ENCODE measurements at places on chromosomes 4 and X. TPM values are rescaled to one million over a fixed set of nuclear protein-coding genes. Genes with fewer than 3 reads are reported as not detected.

EFHC2 gene
- total RNA-seq: 0.95 TPM

ATP5ME gene
- 122 TPM for total RNA-seq

KLKB1 gene
- total RNA-seq: 2.9 TPM

RRAGB gene
- 16.5 TPM for total RNA-seq

DNA sequence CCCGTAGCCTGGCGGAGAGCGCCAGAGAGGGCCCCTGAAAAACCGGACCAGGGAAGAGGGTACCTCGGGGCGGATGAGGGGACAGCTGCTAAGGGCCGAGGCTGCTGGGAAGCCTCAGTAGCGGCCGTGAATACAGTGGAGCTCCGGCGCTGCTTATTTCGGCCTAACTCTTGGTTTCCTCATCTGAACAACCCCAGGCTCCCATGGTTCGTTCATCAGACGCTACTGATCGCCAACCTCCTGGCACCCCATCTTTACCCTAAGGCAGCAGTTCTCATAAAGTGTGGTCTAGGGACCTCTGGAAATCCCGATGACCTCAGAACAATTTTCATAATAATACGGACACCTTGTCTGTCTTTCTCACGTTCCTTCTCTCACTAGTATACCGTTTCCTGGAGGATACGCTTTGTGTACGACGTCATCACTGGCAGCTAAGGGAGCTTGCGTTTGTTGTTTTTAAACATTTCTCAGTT is 645 bp upstream of the RAB28 start:
- no peak for DNase-seq
- peak overlapping the region; percentile 87 for H3K4me3 ChIP-seq
- H3K27me3 ChIP-seq: peaks cover 11% of the 10 kb centered on the region
- peak overlapping the region; percentile 97 for H3K27ac ChIP-seq

GRCh38 chr4:63583007-63583406 is 826.2 kb downstream of the TECRL start:
- H3K4me3 ChIP-seq: no peak overlapping the region
- H3K36me3 ChIP-seq: no peaks in the 10 kb centered on the region
- no peaks in the 10 kb centered on the region for H3K4me1 ChIP-seq

GRCh38 chr4:106294062-106294461 is 21.9 kb downstream of the TBCK start:
- DNase-seq: no peak
- no peaks in the 10 kb centered on the region for H3K27me3 ChIP-seq

- DNase-seq: no peak
- no peaks in the 10 kb centered on the region for H3K27me3 ChIP-seq
- H3K4me1 ChIP-seq: no peaks in the 10 kb centered on the region
Observed at GRCh38 chr4:173161311-173161710, 7.3 kb upstream of the GALNT7 start.

- no peak overlapping the region for H3K27ac ChIP-seq
- no peak for DNase-seq
- no peak overlapping the region for H3K4me3 ChIP-seq
- no peaks in the 10 kb centered on the region for H3K36me3 ChIP-seq
Observed at GRCh38 chrX:150212672-150213480, 150.2 kb upstream of the MAMLD1 start.

DNA sequence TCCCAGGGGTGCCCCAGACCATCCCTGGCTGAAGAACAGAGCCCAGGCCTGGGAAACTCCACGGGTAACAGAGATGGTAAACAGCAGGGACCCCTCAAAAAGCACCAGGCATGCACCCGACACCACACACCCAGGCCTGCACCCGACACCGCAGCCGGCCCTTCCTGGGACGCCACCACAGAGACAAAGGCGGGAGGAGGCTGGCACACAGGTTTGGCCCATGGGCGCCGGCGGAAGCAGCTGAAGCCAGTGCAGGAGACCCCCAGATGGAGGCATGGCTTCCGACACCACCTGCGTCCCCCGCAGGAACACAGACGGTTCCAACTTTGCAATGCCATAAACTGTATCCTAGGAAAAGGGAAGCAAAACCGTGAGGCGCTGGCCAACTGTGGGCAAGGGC is 22.3 kb downstream of the CTBP1 start:
- DNase-seq: no peak
- H3K4me3 ChIP-seq: no peak overlapping the region
- no peaks in the 10 kb centered on the region for H3K27me3 ChIP-seq
- H3K27ac ChIP-seq: no peak overlapping the region

- no peaks in the 10 kb centered on the region for H3K36me3 ChIP-seq
- no peaks in the 10 kb centered on the region for H3K4me1 ChIP-seq
- peaks cover 78% of the 10 kb centered on the region for H3K27me3 ChIP-seq
- no peak overlapping the region for H3K4me3 ChIP-seq
- DNase-seq: no peak
Observed at GRCh38 chr4:140867356-140867755, 111.2 kb upstream of the TBC1D9 start.

GRCh38 chrX:64204701-64205440 is 637 bp downstream of the AMER1 start:
- peak overlapping the region; percentile 80 for H3K4me3 ChIP-seq
- H3K36me3 ChIP-seq: peaks cover 21% of the 10 kb centered on the region
- no peaks in the 10 kb centered on the region for H3K27me3 ChIP-seq
- no peak overlapping the region for H3K27ac ChIP-seq

- no peak overlapping the region for H3K27ac ChIP-seq
- no peaks in the 10 kb centered on the region for H3K4me1 ChIP-seq
- no peaks in the 10 kb centered on the region for H3K36me3 ChIP-seq
- no peaks in the 10 kb centered on the region for H3K27me3 ChIP-seq
- DNase-seq: no peak
- H3K4me3 ChIP-seq: no peak overlapping the region
Observed at GRCh38 chr4:41580007-41580406, 42.0 kb downstream of the LIMCH1 start.
